ENCODE measurements at places on chromosomes 1 and 21.

DNA sequence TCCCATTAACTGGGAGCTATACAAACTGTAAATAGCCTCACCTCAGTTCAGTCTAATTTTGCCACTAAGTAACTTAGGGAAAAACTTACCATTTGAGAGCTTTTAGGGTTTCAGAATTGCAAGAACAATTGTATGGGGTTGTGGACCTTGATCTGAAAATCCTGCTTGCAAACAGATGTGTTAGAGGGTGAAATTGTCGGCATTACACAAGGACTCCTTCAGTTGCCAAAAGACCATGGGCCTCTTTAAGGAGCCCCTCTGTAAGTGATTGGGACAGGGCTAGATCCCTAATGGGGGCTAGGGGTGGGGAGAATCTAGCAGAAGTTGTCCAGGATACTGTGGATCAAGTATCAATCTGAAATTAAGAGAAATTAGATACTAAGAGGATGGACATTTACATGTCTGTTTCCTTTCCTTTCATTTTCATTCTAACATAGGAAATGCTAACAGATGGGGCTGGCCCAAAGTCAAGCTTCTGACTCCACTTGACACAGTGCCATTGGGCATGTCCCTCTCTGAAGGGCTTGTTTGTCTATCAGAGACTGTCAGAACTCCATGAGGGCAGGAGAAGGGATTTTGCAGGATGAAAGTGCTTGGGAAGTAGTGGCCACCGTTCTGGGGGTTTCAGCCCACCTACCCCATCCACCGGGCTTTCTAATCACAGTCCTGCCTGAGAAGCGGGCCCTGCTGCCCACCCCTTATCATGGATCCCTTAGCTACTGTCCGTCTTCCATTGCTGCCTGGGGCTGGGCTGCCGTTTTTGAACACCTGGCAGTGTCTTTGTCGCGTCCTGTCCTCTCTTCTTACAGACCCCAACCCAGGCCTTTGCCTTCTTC lies 54.7 kb downstream of the STUM start:
- DNase-seq: no peak

GRCh38 chr1:4825800-4826450 lies 171.5 kb downstream of the AJAP1 start:
- DNase-seq: no peak

DNA sequence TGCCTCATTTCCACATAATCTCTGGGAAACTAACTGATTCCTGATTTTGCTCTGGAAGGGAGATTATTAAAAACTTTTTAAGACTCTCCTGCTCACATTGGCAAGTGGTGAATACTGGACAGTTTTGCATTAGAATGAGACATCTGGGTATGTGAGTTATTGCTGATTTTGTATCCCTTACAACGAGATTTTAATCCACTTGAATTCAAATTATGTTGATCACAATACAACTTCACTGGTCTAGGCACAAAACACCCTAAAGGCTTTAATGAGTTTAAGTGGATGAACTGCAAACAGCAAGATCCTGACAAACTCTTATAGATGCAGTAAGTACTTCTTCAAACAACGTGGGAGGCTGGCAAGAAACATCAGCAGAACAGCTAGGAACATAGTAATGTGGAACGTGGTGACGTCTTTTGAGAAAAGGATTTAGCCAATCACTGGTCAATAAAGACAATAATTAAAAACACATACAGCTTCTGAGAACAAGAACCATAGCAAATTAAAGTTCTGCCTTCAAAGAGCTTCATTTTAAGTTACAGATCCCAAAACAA lies 10.2 kb upstream of the LYPLAL1 start:
- no peak for DNase-seq

GRCh38 chr1:21811875-21812305 lies at the start of gene LDLRAD2:
Gene LDLRAD2, plus strand, starts transcription at chr1:21812265. Its CDS starts 187 bp downstream, at chr1:21812452.
- DNase-seq: no peak

DNA sequence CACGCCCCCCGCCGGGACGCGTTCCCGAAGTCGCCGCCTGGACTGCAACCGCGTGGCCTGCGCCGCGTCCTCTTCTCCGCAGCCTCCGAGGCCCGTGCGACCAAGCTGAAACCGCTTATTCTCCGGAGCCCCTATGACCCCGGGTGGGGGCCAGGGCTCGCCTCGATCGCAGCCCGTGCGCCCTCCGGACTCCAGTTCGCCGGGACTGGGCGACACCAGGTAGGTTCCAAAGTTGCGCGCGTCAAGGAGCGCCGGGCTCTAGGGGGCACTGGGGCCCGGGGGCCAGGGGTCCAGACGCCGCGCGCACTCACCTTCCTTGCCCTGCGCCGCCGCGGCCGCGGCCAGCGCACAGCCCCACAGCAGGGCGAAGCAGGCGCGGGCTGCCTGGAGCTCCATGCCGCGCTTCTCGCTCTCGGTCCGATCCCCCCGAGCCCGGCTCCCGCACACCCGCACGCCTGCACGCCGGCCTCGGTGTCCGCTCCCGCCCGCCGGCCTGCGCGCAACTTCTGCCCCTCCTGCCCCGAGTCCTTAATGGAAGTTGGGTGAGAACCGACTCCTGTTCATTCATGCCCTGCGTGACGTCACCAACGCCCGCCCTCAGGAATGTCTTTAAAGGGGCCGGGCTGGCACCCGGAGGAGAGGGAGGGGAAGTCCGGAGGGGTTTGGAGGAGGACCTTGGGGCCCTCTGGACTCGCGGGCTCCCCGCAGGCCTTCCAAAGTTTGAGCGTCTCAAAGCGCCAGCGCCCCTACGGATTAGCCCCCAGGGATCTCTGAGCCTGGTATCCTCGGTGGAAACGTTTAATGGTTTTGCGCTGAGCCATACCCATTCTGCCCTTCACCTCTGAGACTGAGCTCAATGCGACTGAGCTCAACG lies at the start of gene EPHA2:
Gene EPHA2, minus strand, starts transcription at position 533 of the 874 bp plus-strand sequence. Its CDS starts 137 bp downstream, at position 396.
- DNase-seq: no peak

- no peak for DNase-seq
Measured at GRCh38 chr1:199644912-199645311, 382.6 kb upstream of the NR5A2 start.

- DNase-seq: no peak
Measured at GRCh38 chr1:76754730-76755129, 112.5 kb upstream of the ST6GALNAC5 start.

DNA sequence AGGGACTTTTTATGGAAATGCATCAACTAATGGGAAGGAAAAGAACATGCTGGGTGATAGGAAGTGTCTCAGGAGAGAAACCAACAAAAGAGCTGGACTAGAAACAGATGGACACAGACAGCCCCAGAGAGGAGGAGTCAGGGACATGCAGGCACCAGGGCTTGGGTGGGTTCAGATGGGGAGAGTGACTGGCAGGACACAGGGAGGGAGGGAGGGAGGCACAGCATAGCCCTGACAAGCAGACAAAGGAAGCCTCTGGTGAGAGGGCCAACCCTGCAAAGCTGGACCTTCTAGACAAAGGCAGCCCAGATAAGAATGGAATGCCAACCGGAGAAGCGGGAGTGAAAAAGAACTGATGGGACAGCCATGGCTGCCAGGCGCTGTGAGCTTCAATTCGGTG lies 568.8 kb downstream of the AJAP1 start:
- DNase-seq: no peak

GRCh38 chr1:154206196-154206595 lies at the start of gene CFAP141:
Gene CFAP141, minus strand, starts transcription at chr1:154206333. Its CDS starts 26 bp downstream, at chr1:154206307.
- DNase-seq: no peak

DNA sequence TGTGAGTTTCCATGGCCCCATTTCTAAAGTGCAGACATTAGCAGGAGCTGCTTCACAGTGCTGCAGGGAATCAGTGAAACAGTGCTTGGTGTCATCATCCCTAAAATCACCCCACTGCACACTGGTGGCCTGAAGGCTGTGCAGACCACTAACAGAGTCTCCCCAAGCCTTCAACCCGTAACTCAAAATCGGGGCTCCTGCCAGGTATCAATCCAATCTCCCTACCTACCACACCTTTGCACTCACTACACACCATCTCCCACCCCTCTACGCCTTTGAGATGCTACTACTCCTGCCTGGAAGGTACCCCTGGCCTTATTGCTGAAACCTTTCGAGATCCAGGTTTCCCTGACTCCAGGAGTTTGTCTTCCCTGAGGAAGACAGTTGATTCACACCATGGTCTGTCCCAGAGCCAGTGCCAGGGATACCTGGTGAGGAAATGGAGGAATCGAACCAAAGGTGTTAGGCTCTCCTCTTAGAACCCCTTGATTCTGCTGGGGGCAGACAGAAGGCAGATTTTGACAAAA lies 25.5 kb downstream of the SLC2A1 start:
- peak; percentile 18 for DNase-seq

- no peak for DNase-seq
Measured at GRCh38 chr1:204782118-204782700, 88.5 kb upstream of the NFASC start.

DNA sequence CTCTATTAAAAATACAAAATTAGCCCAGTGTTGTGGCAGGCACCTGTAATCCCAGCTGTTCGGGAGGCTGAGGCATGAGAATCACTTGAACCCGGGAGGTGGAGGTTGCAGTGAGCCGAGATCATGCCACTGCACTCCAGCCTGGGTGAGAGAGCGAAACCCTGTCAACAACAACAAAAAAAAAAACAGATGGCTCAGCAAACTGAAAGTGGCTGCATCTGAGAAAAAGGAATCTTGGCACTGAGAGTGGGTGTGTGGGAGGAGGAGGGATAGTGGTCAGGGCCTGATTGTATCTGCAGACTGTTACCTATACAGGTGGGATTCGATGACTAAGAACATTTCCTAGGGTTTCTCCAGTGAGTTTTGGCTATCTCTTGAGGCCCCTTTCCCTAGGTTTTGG lies 122.2 kb upstream of the BARHL2 start:
- DNase-seq: no peak

GRCh38 chr1:56329970-56330369 lies 249.4 kb downstream of the PLPP3 start:
- no peak for DNase-seq

GRCh38 chr1:9198538-9199361 lies 35.8 kb upstream of the H6PD start:
- DNase-seq: peak; percentile 44

DNA sequence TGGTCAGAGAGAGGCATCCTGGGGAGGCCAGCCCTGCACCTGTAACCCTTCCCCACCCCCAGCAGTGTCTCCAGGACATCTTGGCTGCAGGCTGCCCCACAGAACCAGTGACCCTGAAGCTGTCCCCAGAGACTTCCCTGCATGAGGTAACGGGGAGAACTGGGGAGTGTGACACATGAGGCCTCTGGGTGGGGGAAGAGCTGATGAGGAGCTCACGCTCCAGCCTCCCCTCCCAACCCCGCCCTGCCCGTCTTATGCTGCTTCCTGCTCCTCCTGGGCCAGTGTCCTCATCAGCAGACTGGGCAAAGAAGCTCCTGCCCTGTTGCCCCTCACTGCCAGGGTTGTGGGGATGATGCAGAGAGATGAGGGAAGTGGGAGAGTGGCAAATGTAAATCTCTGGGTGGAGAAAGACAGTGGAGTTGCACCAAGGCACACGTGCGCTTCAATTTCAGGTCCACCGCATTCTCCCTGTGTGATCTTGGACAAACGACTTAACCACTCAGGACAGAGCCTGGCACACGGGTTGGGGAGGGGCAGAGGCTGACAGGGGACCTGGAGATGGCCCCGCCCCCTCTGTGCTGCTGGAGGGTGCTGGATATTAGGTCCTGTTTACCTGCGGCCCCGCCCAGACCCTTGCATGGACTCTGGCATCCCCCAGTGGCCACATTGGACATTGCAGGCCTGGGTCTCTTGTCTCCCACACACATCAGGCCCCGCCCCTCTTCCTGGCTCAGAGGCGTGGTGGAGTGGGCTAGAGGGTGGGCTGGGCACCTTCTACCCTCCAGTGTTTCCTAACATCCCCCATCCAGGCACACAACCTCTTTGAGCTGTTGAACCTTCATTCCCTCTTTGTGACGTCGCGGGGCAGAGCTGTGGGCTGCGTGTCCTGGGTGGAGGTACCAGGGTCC lies 12.3 kb downstream of the CLCNKB start:
- DNase-seq: peak; percentile 93

- DNase-seq: no peak
Measured at GRCh38 chr1:44946725-44947062, 39.7 kb downstream of the EIF2B3 start.

DNA sequence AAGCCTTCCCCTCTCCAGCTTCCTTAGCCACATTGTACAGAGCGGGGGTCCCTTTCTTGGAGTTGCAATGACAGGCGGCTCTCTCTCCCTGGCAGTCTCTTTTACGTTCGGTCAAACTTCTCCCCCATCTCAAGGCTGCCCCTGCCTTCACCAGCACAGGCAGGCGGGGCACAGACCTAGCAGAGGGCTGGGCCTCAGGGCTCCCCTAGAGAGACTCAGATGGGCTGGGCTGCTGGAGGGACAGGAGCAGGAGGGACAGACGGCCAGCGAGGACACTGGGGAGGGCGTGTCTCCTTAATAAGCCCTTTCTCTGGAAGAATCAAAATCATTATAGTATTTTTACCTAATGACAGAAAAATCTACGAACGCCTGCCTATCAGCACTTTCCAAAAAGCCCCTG lies 79.6 kb downstream of the CASZ1 start:
- DNase-seq: no peak

- no peak for DNase-seq
Measured at GRCh38 chr1:84367219-84367618, 31.1 kb upstream of the DNASE2B start.

- no peak for DNase-seq
Measured at GRCh38 chr1:63951059-63951946, 177.5 kb downstream of the ROR1 start.

- no peak for DNase-seq
Measured at GRCh38 chr1:91980663-91981062, 31.5 kb downstream of the BRDT start.

GRCh38 chr1:192805832-192806323 lies 3.0 kb upstream of the RGS2 start:
- no peak for DNase-seq

DNA sequence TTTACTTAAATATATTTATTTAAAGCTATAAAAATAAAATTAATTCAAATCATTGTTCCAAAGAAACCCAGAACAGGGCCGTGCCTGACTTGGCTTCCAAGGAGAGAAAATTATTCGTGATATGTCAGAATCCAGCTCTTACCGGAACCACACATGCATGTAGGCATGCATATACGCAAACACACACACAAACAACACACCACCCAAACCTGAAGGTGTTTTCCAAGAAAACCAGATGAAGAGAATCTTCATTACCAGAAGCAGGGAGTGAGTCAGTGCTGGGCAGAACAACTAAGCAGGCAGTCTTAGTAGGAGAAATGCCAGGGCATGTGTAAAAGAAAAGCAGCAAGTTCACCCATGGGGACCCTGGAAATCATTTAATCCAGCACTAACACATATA lies 432.0 kb upstream of the BEND5 start:
- DNase-seq: no peak

DNA sequence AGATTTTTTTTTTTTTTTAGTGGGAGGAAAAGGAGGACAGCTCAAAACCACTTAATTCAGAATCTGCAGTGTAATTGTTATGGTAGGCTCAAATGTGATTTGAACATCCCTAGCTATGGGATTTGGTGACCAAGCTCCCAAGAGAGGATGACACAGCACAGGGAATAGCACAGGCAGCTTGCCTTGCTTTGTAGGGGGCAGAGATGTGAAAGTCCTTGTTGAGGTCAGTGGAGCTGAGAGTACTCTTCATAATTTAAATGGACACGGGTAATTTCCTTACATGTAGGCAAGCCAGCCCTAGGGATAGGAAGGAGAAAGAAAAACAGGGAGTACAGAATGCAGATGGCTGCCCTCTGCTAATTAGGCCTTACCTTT lies 3.2 kb upstream of the UCK2 start:
- no peak for DNase-seq

GRCh38 chr1:72435025-72435424 lies 152.7 kb upstream of the NEGR1 start:
- DNase-seq: no peak

Data from activated T-cell treated with anti-CD3 and anti-CD28 coated beads, Interleukin-2, amount 50 U/mL, for 48 hours (primary cell).